ENCODE measurements at places on chromosomes 7 and 10.

DNA sequence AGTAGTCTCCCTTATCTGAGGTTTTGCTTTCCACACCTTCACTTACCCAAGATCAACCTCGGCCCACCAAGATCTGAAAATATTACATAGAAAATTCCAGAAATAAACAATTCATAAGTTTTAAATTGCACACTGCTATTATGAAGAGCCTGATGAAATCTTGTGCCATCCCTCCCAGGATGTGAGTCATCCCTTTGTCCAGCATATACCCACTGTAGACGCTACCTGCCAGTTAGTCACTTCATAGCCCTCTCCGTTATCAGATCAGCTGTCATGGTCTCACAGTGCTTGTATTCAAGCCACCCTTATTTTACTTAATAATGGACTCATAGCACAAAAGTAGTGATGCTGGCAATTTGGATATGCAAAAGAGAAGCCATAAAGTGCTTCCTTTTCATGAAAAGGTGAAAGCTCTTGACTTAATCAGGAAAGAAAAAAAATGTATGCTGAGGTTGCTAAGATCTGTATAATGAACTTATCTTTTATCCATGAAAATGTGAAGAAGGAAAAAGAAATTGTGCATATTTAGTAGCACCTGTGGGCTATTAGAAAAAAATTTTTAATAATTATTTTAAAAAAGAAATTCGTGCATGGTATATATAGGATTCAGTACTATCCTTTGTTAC lies 9.8 kb upstream of the MRPS16 start:
- DNase-seq = no peak

DNA sequence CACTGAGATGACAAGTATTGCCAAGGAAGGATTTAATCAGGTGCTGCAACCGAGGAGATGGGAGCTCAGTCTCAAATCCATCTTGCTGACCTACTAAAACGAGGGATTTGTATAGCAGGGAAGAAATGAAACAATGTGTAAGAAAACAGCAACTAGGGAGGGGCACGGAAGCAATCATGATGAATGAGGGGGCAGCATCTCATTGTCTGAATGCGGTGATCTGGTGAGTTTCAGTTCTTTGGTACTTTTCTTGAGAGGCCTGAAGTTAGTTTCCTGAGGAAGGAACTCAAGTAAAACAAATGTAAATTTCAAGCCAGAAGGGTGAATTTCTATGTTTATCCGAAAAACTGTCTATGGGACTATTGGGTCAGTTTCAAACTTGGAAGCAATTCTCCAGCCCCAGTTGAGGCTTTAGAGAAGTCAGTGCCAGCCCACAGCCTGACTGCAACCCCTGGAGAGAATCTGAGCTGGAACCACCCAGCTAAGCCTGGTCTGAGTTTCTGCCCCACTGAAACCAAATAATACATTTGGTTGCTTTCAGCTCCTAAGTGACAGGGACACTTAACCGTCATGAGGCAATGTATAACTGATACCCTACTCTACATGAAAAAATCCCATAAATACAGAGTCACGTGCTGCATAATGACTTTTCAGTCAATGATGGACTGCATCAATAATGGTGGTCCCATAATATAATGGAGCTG lies 45.8 kb upstream of the TNS3 start:
- no peak for DNase-seq

DNA sequence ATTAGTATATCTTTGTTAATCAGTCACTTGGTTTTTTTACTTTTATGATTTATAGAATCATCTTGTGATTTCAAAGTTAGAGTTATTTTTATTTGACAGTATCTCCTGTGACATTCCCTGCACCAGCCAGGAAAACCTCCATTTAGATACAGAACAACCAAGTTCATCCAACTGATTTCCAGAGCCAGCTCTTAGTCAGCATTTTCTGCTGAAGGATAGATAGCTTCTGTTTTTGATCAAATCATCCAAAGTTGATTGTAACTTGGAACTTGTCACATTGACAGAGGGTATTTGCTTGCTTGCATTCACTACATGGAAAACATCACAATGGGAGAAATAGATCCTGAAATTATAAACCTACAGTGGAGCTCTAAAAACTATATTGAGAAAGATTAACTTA lies 122.6 kb downstream of the PON1 start:
- DNase-seq = no peak

GRCh38 chr10:88978463-88978862 lies 12.1 kb upstream of the FAS start:
- no peak for DNase-seq

DNA sequence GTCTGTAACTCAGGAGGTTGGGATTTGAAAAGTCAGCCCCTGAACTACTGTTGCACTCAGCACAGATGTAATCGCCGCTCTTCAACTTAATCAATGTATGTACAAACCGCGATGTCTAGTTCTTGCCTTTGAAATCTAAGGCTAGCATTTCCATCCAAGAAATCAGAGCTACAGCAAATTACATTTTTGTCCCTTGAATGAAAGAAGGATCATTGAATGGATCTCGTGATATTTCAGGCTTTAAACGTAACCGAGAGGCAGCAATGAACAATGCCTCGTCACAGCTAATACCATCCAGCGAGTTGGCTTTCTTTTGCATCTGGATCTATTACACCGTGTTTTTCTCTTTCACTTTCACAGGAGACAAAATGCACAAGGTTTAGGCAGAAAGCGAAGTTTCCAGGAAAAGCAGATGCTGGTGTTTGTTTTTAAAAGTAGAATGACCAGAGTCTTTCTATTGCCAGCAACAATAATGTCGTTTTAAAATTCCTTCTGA lies 5.5 kb downstream of the SKIDA1 start:
- DNase-seq = no peak

- DNase-seq = no peak
Observed at GRCh38 chr7:95996174-95996573, 223.8 kb downstream of the DYNC1I1 start.

DNA sequence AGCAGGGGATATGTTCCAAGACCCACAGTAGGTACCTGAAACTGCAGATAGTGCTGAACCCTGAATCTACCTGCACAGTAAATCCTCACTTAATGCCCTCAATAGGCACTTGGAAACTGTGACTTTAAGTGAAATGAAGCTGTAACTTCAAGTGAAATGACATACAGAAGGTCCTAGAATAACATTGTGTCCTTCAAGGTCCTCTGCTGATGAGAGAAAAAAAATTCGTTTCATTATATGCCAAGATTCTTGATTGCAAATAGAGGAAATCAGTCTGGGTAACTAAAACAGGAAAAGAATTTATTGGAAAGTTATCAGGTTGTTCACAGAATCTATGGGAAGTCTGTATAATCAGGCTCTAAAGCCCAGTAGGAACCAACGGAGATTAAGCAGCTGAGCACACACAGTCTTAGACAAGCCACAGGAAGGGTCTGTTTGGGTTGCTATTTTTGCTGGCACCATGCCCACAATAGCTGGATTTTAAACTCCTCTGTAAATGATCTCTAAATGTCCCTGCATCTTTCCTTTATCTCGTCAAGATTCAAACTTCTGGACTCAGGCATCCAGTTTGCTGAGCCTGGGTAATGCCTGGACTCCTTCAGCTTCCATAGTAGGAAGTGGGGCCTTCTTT lies 57.5 kb downstream of the EXOC4 start:
- DNase-seq = no peak

DNA sequence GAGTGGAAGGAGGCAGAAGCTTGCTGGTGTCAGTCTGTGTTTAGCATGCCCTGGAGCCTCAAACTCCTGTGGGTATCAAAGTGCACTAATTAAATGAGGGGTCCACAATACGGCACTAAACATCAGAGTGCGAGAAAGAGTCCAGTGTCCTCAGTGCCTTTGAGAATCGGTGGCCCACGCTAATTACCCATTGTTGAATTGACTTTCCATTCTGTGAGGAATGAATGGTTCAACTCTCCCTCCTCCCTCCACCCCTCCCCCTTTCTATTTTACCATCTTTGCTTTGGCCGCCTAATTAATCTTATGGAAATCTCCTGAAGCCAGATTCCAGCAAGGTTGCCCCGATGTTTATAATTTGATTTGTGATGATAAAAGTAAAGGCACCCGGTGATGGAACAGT lies 217.8 kb downstream of the TFEC start:
- DNase-seq = no peak

DNA sequence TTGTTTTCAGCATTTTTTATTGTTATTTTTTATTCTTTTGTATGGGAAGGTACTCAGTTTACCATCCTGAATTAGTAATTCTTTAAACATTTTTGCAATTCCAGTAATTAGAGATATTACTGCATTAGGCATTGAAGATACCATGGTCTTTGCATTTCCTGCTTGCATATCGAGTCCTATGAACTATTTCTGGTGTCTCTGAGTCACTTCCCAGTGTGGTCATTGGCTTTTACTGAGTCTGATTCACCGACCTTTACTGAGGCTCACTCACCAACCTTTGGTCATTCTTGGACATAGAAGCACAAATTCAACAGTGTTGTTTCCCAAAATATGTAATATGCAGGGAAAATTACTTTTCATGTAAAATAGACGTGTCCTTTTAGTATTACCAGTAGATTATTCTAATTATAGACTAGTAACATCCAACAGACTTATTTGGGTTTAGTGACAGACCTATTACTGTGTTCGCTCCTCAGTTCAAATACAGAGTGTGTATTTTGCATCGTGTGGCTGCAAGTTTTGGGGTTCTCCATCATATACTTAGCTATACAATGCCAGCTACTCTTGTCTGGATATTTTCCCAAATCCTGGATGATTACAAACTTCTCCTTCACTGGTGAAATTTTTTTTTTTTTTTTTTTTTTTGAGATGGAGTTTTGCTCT lies 180.7 kb upstream of the PRSS1 start:
- no peak for DNase-seq

GRCh38 chr7:3673524-3673923 lies 372.5 kb downstream of the SDK1 start:
- DNase-seq = peak; percentile 66

DNA sequence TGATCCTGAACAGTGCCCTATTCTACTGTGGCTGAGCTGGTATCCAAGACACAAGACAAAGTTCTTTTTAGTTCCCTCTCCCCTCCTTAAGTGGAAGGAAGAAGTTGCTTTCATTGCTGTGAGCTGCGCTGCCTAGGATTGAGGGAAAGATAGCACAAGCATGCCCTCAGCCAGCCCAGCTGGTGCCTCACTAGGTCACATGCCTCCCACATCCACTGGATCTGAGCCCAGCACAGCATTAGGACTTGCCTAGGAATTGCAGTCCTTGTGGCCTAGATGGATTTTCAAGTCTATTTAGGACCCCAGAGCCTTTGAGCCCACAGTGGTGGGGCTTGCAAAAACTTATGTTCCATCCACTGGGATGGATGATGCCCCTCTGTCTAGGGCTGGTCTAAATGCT lies 214.2 kb downstream of the ZNF248 start:
- no peak for DNase-seq

GRCh38 chr7:74306730-74307469 lies 17.7 kb downstream of the CLIP2 start:
- DNase-seq = peak; percentile 23

DNA sequence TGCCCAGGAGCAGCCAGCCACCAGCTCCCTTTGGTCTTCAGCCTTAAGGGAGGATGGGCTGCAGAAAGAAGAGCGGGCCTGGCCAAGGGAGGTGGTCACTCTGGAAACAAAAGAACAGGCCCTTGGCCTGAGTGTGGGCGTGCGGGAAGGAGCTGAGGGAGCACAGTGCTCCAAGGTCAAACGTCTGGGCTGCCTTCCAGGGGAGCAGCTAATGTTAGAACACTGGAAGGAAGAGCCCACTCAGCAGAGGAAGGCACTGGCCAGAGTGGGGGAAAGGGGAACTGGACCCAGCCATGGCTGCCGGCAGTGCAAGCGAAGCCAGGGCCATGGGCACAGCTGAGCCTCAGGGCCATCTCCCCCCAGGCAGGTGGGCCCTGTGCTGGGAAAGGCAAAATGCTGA lies 42.7 kb downstream of the FAM53B start:
- DNase-seq = no peak

DNA sequence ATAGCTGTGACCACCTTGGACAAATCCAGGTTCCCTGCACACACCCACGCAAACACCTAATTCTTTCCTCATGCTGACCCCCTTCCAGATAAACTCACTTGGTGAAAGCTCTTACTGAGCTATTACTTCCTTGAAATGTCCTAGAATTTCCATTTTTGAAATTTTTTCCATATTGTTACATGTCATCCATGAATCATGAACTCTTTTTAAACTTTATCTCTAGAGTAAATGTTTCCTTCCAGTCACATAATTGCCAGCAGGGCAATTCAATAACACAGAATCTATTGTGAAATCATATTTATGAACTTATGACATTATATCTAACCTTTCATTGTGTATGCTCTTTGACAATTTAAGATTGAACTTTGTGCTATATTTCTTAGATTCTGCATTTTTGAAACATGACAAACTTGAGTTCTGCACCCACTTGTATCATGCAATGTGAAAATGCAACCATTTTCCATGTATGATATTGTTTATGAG lies 26.8 kb upstream of the FGL2 start:
- DNase-seq = no peak

- no peak for DNase-seq
Observed at GRCh38 chr7:105189859-105190492, 176.0 kb downstream of the KMT2E start.

DNA sequence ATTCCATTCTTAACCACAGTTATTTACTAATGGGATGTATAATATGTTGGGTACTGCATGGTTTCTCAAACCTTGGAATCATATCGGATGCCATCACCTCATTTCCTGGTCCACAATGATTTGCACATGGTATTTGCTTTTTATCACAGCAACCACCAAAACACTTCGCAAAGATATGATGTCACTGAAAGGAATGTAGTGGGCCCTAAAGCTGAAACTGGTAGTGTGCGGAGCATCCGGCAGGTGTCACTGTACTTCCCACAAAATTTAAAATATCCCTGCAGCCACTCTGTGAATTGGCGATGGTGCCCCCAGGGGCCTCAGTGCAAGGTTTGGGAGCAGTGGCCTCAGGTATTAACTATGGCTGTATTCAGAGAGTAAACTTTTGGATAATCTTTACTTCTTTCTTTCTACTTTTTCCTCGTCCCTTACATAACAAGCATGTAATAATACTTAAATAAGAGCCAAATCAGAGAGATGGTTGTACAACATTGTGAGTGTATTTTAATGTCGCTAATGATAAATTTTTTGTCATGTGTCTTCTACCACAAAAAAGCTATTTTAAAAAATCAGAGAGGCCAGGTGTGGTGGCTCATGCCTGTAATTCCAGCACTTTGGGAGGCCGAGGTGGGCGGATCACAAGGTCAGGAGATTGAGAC lies 66.2 kb downstream of the FAM241B start:
- peak; percentile 10 for DNase-seq

DNA sequence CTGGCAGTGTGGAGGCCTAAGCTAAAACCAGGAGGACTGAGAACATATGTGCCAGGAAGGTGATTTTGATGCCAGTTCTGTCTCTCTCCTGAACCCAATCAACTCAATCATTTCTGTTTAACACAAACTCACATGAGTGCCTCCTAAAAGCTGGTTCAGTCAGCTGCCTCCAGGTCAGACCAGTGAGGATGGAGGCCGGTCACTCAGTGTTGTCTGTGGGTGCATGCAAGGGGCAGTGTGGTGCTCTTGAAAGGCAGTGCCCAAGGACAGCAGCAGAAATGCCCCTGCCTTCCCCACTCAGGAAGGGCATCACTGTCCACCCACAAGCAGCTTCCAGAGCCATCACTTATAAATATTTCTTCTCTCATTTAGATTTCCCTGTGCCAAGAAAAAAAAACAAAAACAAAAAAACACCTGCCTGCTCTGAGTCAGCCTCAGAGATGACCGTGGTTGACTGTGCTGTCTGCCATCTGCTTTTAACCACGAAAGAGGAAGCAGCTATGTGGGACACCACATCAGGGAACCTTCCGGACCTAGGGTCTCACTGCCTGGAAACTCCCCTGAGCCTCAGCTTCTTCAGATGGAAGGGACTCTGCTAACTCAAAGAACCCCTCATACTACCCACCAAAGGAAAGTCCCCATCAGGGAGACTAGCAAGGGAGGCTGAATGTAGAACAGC lies 39.1 kb downstream of the VOPP1 start:
- peak; percentile 70 for DNase-seq

- no peak for DNase-seq
Observed at GRCh38 chr7:88566162-88566729, 193.3 kb upstream of the ZNF804B start.

Measured in stimulated activated CD4-positive, alpha-beta T cell treated with anti-CD3 and anti-CD28 coated beads, Interleukin-2, amount 100 ng/mL, for 24 hours (primary cell).